ENCODE measurements at places on chromosomes 12 and 14.

DNA sequence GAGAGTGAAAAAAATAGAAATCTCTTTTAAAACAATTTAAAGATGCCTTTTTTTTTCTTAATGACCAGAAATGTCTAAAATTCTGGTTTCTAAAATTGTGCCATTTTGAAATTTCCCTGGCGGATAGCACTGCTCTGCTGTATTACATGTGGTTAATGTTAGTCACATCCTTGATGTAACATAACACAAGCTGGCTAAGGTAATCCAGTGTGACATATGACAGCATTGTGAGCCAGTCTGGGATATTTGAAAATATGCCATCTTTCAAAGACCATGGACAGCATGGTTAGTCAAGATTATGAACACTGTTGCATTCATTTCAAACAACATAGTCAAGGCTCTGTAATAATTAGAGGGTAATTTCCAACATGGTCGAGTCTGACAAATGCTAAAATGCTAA, 133.2 kb downstream of the ALX1 start:
- DNase-seq, result no peak

- DNase-seq, result no peak
Measured at GRCh38 chr12:115166698-115167315, 482.8 kb upstream of the TBX3 start.

- no peak for DNase-seq
Measured at GRCh38 chr14:102316338-102316742, 3.2 kb upstream of the ZNF839 start.

GRCh38 chr12:4975574-4975973, 65.9 kb downstream of the KCNA1 start:
- DNase-seq, result no peak

GRCh38 chr14:103749860-103750259, 34.2 kb downstream of the ZFYVE21 start:
- DNase-seq, result no peak

GRCh38 chr12:6759741-6760140, 6.4 kb upstream of the PTMS start:
- no peak for DNase-seq

- DNase-seq, result no peak
Measured at GRCh38 chr12:132587781-132588180, 22.6 kb downstream of the LRCOL1 start.

DNA sequence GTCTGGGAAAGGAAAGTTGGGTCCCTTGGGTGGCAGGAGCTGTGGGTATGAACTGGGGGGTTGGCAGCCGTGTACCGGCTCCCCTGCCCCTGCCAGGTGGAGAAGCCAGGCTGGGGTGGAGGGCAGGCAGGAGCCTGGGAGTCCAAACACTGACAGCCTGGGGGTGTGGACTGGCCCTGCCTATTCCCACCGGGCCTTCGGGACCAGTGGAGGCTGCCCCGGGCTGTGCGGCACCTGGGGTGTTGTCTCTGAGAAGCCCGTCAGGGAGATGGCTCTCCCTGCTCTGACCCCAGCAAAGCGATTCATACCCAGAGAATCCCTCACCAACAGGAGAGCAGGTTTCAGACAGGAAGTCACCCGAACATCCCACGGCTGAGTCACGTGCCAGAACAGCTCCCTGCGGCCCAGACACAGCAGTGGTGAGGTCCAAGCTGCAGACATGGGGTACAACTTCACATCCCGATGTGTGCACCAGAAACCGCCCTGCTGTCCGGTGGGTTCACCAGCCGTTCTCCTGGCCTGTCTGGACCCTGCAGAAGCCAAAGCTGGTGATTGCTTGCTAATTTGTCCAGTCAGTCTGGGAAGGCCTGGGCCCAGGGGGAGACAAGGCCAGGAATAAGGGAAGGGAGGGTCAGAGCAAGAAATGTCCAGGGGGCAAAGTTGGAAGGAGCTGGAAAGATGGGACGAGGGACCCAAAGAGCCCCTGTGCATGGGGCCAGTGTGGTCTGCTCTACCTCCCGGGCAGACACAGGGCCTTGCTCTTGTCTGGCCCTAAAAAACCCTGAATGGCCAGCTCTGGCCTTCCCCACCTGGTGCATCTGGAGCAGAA, 2.1 kb upstream of the GPR132 start:
- DNase-seq, result no peak

GRCh38 chr12:67459173-67459572, 189.4 kb upstream of the DYRK2 start:
- DNase-seq, result no peak

- no peak for DNase-seq
Measured at GRCh38 chr14:92655419-92656201, 92.8 kb downstream of the LGMN start.

GRCh38 chr12:111773801-111774551, 7.2 kb downstream of the ALDH2 start:
- DNase-seq, result no peak

- DNase-seq, result no peak
Measured at GRCh38 chr12:77481687-77482086, 349.0 kb upstream of the NAV3 start.

- DNase-seq, result no peak
Measured at GRCh38 chr12:103333676-103334075, 162.1 kb downstream of the C12orf42 start.

DNA sequence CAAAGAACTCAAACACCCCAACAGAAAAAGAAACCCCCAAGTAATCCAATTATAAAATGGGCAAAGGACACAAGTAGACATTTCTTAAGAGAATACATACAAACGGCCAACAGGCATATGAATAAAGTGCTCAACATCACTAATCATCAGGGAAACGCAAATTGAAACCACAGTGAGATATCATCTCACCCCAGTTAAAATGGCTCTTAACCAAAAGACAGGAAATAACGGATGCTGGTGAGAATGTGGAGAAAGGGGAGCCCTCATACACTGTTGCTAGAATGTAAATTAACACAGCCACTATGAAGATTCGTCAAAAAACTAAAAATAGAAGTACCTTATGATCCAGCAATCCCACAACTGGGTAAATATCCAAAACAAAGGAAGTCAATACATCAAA, 52.4 kb downstream of the CLMN start:
- no peak for DNase-seq

DNA sequence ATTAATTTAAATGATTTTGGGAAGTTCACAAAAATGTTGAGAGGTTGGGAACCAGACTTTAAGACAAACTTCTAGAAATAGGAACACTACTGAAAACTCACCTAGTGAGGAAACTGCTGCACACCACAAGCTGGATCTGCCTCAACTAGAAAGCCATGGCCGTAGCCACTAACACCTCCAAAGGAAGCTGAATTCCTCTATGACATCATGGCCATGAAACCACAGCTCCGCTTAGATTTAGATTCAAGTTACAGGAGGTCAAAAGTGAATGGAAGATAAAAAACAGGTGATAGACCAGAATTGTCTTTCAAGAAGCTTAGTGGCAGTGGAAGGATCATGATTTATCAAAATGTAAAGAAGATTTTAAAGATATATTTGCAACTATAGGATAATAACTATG, 208.8 kb upstream of the ALG10 start:
- no peak for DNase-seq

DNA sequence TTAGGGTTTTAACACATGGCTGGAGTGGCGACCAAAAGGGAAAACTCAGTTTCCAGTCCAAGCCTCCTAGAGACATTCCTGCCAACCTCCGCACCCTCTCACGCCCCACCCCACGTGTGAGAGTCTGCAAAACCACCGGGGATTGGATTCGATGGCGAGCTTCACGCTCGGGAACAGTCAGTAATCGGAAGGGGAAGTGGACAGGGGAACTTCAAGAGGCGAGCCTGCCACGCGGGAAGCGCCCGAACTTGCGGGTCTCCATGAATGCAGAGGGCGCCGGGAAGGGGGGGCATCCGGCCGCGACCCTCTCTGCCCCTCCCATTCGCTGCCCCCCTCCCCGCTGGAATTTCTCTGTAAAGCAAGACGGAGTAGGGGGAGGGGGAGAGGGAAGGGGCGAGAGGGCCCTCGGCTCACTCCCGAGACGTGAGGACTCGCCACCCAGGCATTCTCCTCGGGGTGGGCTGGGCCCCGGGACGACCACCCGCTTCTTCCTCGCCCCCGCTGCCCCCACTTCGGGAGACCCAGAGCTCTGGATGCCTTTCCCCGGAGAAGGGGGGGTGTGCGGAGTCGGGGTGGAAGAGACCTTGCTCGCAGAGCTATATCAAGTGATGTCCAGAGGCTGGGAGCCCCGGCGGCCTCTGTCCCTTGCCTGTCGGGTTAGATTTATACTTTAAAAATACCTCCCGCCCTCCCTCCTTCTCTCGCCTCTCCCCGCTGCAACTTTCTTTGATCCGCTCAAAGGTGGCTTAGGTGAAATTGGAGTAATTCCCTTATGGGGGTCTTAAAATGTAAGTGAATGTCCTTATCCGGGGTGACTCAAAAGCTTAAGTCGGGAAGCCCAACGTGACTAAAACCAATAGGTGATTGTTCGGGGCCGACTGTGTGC, 2.5 kb upstream of the CCND2 start:
- DNase-seq, result no peak

- no peak for DNase-seq
Measured at GRCh38 chr12:100359822-100360221, 2.9 kb downstream of the SLC17A8 start.

DNA sequence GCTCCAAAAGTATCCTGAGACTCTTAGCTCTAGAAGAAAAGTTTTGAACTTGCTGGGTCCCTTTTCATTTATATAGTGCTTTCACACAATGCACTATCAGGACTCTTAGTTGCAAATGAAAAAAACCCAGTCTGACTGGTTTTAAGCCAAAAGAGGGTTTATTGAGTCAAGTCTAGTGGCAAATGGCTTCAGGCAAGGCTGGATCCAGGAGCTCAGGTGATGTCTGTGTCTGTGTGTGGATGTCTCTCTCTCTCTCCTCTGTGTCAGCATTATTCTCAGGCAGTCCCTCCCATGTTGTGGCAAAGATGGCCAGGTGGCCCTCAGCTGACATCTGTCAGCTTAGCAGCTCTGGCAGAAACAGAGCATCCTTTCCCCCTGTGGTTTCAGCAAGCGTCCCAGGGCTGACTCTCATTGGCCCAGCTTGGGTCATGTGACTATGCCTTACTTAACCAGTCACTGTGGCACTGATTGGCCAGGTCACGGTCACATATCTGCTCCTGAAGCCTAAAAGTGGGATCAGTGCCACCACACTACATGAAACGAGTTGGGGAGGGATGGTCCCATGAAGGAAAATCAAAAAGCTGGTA, 6.2 kb downstream of the TMEM120B start:
- DNase-seq, result no peak

- no peak for DNase-seq
Measured at GRCh38 chr14:32763673-32764072, 175.0 kb upstream of the NPAS3 start.

- DNase-seq, result peak; percentile 21
Measured at GRCh38 chr12:57280211-57281062, 29.4 kb upstream of the STAC3 start.

GRCh38 chr12:127272864-127273263, 994.1 kb upstream of the TMEM132C start:
- no peak for DNase-seq

DNA sequence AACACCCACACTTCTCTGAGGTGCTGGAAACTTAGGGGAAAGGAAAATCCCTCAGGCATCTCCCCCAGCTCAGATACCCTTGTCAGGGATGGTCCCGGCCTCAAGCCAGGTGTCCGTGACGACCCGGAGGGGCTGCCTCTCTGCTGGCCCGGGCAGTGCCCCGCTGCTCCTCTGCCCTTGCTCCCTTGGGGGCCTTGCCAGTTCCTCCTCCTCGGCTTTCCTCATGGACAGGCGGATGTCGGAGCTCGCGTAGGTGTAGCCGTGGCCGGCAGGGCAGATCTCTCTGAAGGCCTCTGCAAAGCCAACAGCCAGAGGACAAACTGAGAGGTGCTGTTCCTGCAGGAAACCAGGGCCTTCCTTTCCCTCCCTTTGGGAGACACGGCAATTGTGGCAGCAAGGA, 34.8 kb downstream of the ISCA2 start:
- DNase-seq, result no peak

DNA sequence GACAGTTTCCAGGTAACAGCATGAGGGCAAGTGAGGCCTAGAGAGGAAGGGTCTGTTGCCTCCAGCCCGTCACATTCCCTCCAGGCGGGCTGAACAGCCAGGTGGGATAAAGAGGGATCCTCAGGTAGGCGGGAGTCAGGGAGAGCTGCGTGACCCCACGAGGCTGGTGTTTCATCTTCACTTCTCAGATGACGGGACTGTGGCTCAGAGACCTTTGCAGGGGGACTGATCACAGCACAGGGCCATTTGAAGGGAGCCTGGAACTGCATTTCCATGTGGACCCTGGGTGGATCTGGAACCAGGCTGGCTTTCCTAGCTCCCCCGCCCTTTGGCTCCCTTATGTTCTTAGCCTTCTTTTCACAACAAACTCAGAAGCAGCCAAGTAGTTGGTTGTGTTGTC, 37.4 kb downstream of the SH2B3 start:
- DNase-seq, result no peak

- no peak for DNase-seq
Measured at GRCh38 chr14:76615331-76615730, 145.9 kb upstream of the VASH1 start.

- DNase-seq, result no peak
Measured at GRCh38 chr12:101957252-101957959, 80.0 kb downstream of the DRAM1 start.

DNA sequence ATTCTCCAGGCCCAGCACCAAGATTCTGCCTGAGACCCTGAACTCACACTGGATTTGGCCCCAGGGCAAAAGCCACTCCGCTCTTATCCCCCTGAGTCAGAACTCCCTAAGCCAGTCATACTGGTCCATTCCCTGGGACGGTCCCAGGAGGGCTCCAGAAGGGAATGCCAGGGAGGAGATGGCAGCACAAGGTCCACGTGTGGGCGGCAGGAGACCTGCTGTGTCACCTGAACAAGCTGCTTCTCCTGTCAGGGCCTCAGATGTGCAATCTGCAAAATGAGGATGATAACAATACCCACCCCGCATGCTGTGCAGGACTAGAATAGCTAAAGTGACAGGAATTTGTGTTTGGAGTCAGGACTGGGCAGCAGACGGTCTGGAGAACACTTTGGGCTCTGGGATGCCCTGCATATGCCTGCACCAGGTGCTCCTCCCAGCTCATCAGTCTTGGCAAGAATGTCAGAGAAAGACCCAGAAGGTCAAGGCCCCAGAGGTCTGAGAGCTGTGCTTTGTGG, 40.3 kb downstream of the CMKLR1 start:
- DNase-seq, result no peak

- no peak for DNase-seq
Measured at GRCh38 chr14:103697206-103697602, 18.0 kb downstream of the XRCC3 start.

- no peak for DNase-seq
Measured at GRCh38 chr12:107469011-107469410, 216.6 kb upstream of the PWP1 start.

DNA sequence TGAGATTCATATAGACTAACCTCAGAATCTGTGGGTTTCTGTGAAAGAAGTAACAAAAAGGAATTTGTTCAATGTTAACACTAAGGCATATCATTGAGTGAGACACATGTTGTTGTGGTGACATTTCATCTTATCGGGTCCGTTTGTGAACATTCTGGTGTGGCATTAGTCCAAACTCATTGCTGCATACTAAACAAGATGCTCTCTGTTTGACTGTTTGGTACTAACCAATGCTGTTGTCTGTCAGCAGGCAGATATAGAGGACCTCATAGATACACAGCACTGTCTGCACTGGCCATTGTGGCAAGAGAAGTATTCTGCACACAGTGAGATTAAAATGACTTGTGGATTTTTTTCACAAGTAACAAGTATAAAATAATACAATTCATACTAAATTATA, 41.2 kb downstream of the SLC25A21 start:
- DNase-seq, result no peak
